HepG2 (cell line): ENCODE measurements at places on chromosomes 5 and 9. TPM values are rescaled to one million over a fixed set of nuclear protein-coding genes. Genes with fewer than 3 reads are reported as not detected.

SLC34A3 gene
- polyA plus RNA-seq, result 0.07 and 0.20 TPM in 2 replicates

PROB1 gene
- polyA plus RNA-seq, result 1.1 and 1.9 TPM in 2 replicates

TMEM232 gene
- polyA plus RNA-seq, result 0.12 and 0.29 TPM in 2 replicates

GRXCR2 gene
- polyA plus RNA-seq, result not detected in 2 replicates

- no peak for DNase-seq
Measured at GRCh38 chr5:171783051-171783450, 2.6 kb upstream of the SMIM23 start.

- no peak for DNase-seq
Measured at GRCh38 chr5:120463006-120463680, 957 bp upstream of the PRR16 start.
